ENCODE measurements at places on chromosomes 7 and 10.

- no peak for DNase-seq
These were observed 25.5 kb downstream of the WDR86 start for GRCh38 chr7:151384352-151384697.

DNA sequence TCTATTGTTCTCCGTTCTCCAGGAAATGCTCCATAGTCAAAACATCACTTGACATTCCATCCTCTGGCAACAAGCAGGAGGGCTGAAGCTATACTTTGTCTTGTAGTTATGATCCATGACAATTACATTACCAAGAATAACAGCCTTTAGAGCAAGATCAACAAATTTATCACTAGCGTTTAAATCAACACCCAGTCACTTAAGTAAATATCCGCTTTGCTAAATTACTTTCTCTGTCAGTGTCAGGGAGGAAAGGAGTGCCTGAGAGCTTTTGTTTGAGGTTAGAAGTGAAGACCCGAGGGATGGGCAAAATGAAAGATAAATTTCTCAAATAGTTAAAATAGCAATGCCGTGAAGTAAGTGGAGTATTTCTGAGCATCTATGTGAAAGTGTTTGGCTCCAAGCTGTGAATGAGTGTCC lies 236.1 kb upstream of the BMPER start:
- no peak for DNase-seq

DNA sequence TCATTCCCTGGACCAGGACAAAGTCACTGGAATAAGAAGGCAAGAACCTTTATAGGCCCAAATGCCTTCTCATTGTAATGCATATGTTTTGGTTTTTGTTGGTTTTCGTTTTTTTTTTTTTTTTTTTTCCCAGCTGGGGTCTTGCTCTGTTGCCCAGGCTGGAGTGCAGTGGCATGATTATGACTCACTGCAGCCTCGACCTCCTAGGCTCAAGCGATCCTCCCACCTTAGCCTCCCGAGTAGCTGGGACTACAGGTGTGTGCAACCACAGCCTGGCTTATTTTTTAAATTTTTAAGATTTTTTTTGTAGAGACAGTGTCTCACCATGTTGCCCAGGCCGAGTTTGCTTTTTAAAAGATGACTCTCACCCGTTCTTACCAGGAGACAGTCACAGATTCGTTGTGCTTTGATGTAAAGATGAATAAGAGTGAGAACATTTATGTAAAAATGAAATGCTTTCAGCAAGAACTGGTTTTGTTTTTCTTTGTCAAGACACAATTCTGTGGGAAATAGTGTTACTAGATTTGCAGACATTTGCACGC lies 7.6 kb downstream of the IQCE start:
- no peak for DNase-seq

DNA sequence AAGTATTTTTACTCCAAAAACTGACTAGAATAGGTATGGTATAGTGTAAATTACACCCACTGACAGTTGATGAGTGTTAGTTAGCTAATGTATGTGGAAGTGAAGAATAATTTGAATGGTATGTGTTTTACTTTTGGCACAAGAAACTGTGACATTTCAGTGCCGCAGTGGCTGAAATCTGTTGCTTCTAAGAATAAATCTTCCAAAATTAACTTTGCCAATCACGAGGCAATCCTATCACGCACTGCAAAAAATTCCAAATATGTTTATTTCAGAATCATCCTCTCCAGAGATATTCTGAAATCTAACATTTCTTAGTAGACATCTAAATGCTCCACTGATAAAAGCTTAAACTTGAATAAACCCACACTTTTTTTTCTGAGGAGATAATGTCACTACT lies 61.2 kb downstream of the PCLO start:
- no peak for DNase-seq

- no peak for DNase-seq
These were observed 430.6 kb upstream of the KCND2 start for GRCh38 chr7:119842337-119842736.

DNA sequence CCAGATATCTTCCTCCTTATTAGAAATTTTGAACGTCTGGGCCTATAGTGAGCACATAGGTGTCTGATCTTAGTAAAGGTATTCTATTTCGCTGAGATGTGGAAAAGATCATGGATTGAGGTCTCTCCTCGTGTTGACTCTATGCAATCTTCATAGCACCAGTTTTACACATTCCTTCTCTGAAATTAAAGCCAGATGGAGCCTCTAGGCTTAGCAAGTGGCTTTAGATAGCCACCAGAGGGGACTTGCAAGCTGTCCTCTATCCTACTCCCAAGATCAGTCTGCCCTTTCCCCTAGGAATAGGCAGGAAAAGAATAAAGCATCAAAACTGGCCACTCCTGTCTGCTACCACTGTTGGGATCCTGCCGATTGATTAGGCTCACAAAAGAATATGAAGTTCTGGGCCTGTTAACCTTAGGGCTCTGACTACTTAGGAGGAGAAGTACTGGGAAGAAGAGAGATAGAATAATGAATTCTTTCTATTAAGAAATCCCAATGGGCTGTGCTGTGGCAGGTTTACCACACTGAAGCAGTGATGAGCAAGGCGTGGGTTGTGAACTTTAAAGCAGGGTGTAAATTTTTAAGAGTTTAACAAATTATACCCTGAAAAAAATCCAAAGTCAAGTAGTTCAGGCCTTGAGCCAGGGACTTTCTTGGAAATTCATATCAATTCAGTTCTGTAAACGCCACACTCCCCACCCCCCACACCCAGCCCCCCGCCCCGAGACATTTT lies 2.2 kb upstream of the STRIP2 start:
- DNase-seq, result no peak

GRCh38 chr7:139495580-139496125 lies 12.2 kb upstream of the KLRG2 start:
- no peak for DNase-seq

- no peak for DNase-seq
These were observed 46.4 kb upstream of the SAMD8 start for GRCh38 chr10:75065076-75065475.

DNA sequence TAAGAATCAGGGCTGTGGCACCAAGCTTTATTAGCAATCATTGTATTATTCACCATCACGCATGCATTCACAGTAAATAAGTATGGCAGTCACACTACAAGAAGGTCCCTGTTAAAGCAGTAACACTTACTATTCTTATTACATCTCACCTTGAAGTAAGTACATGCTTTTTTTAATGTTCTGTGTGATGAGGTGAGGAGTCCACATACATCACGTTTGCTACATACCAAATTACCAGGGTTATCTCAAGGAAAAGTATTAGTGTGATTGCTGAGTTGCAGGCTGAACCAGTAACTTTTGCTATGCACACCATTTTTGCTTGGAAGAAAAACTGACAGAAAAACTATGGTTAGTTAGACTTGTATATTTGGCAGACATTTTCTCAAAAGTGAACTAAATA lies 24.7 kb downstream of the CPA1 start:
- DNase-seq, result no peak

DNA sequence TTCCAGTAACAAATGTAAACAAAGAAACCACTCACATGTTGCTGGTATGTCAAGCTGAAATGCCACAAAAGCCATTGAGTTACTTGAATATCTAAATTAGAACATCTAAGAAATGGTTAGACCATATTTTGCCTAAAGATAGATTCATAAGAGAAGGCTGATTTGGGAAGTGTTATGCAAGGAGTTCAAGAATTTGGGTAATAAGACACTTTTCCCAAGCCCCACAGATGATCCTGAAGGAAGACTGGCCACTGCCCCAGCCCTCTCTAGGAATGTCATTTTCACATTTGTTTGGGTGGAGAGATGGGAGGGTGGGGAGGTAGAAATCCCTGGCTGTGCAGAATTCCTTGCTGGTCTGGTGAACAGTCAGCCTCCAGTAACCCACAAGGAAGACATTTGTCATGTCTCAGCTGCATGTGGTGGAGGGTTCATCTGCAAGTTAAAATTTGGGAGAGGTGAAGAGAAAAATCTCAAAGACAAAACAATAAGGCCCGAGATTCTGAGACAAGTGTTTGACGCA lies 427.2 kb upstream of the KLF6 start:
- DNase-seq, result no peak

DNA sequence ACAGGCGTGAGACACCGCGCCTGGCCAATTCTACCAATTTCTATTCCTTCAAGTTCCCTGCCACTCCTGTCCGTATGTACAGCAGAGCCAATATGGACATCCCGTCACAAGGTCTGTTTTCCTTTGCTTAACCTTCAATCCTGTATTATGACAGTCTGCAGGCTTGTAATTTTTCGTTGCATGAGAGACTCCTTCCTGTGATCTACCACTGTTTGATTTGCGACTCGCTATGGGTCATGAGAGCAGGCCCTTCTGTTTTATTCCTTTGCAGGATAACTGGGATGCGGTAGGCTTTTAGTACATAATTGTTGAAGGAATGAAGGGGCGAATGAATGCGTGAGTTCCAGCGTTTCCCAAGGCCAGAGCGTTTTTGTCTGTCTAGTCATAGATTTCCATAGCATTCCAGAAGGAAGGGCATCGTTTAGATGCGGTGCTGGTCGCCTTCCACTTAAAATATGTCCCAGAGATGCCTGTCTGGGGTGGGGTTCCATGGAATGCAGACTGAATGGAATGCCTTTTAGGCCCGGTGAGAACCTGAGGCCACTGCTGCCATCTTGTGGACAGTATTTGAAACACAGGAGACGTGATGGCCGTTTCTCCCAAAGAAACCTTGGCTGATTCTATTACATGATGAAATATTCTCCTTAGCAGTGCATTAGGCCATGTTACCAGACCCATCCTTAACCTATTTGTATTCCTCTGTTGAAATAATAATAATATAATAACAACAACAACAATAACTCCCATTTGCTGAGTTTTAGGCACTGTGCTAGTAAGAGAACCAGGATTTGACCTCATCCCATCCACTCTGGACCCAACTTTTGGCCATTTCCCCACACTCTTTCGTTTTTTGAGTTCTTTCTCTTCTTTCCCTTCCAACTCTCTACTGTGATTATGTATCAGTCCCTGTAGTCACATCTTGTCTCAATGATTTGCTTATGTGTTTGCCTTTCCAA lies 193.2 kb downstream of the MYOF start:
- no peak for DNase-seq
